ENCODE measurements at places on chromosomes 13 and 19.

DNA sequence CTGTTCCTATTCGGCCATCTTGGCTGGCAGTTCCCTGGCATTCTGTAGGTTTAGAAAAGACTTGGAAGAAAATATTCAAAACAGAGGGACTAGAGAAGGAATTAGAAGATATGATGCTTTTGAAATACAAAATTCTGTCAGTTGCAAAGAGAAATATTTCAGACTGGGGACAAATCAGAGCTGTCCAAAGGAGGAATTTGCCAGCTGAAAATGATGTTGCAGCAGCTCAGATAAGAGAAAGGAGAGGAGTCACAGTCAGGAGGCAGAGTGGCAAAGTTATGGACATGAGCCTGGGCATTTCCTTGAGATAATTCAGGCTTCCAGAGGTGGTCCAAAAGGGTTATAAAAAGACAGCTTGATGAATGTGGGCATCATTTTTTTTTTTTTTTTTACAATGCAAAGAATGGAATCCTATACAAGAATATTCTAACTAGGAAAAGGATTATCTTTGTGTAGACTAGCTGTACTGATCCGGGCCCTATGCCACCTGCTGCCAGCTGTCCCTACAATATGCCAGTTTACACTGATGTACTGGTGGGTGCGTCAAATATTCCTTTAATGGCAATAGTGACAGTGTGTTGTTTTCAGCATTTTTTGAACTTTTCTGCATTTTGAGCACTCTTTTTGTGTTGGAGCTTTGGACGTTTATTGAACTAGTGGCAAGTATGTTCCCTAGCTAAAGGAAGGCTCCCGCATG, 31.8 kb upstream of the CBY2 start:
- no peak for DNase-seq

DNA sequence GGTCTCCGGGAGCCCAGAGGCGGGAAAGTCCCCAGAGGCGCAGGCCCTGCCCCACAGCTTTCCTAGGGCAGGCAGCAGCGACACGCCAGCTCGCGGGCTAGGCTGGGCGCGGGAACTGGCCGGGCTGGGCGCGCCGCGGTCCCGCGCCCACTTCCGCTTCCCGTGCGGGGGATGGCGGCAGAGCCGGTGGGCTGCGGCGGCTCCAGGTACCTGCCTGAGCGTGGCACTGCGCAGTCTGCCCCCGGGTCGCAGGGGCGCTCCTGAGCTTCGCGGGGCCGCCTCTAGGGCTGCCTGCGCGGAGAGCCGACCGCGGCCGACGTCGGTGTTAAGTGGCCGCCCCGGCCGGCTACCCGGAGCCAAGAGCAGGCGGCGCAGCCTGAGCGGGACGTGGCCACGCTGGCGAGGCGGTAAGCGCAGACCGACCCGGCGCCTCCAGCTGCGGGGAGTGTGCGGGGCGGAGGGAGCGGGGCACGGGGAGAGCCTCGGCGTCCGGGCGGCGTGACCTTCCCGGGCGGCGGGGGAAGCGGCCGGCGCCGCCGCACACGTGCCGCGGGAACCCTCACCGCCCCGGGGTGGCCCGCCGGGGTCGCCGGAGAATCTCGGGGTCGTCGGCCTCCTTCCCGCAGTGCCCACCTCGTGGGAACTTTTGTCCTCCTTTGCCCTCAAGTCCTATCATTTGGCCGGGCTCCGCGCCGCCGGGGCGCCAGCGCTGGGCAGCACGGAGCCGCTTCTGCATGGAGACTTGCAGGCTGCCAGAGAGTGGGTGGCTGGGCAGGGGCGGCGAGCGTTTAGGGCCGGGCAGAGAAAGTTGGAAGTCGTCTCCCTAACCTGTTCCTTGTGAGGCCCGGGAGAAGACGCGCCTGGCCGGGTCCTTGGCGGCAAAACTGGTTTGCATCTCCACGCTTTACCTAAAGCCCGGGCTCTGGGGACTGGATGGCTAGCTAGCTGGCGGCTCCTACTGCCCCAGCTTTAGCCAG, 31.4 kb upstream of the MPHOSPH8 start:
- no peak for DNase-seq

- DNase-seq, result no peak
Observed at GRCh38 chr13:35524171-35524570, 47.7 kb upstream of the MAB21L1 start.

DNA sequence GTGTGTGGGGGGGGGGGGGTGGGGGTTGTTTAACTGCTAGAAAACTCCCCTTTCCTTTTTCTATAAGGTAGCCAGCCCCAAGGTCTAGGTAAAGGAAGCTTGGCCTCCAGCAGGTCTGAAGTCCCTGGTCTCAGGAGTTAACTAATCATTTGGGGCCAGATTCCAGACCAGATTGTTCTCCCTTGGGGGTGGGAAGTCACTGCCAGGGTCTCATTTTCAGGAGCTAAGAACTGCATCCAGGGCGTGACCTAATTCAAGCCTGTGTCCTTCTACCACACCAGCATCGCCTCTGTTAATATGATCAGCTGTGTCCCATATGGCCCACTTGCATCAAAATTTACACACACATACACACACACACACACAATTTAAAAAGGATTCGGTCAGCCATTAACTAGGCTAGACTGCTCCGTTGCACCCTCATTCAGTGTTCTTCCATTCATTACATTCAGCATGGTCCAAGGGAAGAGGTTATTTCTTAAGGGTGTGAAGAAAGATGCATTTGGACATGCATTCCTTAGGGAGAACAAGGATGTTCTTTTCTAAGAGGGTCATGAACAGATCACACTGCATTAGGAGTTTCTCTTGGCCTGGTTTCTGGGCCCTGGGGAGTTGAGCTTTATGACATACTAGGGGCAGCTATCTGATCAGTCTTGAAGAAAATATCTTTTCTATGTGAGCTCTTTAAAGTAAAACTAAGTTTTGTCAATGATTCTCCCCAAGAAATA, 91.0 kb downstream of the FGF14 start:
- no peak for DNase-seq

DNA sequence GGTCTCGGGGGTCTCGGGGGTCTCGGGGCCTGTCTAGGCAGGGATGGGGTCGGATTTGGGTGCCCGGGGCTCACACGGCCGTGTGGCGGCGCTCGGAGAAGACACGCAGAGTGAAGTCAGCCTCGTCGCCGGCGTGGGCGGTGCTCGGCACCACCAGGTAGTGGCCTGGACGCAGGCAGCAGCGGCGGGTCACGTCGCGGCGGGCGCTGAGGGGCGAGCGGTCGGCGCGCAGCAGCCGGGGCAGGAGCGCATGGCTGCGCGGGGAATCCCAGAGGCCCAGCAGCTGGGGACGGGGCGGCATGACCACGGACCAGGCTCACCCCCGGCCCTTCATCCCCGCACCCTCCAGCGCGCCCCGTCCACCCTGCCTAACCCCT, 8.2 kb downstream of the CAPN12 start:
- peak; percentile 41 for DNase-seq

GRCh38 chr19:51431124-51431523, 13.7 kb upstream of the SIGLEC10 start:
- DNase-seq, result no peak

DNA sequence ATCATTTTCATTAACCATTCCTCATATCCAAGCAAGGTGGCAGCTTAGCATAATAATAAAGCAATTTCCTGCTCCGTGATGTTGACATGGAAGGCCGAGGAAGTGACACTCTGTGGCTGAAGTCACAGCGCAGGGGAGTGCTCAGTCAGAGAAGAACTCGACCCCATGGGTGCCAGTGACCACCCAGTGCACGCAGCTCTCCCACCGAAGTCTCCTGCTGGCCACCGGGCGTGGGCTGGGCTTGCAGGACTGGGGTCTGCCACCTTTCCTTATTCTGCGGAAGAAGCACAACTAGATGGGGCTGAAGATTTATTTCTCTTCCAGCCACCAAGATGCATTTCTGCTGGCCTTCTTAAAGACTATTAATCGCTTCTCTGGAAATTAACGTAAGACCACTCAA, 132.1 kb upstream of the SPACA7 start:
- no peak for DNase-seq

DNA sequence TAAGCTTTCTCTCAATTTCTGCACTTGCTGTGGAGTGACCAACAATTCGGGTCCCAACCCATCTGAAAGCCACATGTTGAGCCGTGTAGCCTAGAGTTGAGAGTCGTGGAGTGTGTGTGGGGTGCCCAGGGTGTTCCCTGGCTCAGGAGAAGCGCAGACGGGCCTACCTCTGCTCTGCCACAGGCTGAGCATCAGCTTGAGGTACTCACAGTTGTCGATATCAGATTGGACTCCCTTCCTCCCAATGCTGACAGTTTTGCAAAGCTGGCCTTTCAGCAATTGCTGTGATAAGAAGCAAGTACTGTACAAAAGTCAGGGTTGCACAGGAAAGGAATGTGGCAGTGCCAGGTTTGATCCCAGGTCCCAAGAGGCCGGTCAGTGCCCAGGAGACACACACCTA, 133.4 kb upstream of the SPACA7 start:
- no peak for DNase-seq

DNA sequence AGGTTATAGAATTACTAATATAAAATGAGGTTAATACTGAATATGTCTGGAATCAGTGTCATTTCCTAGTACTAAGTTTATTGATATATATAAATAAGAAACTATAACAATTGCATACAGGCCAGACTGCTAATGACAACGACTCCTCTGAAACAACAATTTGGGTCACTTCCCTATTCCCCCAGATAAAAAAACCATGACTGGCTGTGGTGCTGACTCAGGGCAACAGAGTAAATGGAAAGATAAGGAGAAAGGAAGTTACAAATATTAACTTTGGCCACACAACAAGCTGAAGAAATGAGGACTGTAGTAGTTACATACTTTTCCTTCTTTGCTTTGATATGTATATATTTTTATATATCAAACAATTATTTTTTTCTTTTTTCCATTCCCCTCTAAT, 263.7 kb upstream of the PCDH9 start:
- DNase-seq, result no peak

DNA sequence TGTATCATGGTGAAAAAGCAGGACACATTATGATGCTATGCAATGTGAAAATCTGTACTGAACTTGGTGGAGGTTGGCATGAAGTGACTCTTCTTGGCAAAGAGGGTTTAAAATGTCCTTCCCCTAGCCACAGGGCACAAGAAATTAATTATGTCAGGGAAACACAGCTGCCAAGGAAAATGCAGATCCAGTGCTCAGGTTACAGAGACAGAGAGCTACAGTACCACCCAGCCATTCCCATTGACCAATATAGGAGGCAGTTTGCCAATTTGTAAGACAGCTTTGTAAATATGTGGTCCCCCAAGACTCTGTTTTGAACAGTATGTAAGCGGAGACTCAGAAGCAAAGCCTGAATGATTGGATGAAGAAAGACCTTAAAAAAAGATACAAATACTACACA, 69.4 kb upstream of the KLF12 start:
- no peak for DNase-seq

DNA sequence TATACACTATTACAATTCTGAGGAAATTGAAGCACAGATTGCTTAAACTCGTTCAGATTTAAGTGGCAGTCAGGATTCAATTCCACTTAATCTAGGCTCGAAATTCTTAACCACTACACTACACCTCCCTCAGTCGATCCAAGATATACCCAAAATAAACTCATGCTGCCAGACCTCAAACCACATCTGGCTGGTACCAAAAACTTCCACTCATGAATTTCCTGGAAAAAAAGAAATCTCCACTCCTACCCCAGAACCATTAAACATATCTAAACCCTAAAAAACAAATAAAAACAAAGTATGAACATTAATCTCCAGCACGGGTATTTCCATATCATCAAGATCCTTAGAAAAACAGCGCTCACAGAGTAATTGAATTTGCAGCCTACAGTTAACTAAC, 1.1 kb downstream of the ZFP30 start:
- DNase-seq, result no peak

DNA sequence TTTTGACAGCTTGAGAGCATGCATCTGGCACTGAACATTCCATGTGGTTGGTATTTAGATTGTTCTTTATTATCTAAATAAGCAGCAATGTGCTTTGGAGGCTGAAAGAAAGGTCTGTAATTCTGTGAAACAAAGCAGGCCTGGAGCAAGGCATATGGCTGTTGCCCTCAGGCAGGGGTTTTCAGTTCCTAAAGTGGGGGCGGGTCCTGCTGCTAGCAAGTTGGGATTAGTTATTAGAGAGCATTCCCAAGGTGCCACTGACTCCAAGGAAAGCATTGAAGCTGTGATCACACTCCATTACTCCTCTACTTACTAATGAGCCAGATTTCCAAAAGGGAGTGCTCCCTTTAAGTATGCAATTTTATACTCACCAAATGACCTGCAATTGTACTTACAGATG, 432.2 kb downstream of the OLFM4 start:
- no peak for DNase-seq

DNA sequence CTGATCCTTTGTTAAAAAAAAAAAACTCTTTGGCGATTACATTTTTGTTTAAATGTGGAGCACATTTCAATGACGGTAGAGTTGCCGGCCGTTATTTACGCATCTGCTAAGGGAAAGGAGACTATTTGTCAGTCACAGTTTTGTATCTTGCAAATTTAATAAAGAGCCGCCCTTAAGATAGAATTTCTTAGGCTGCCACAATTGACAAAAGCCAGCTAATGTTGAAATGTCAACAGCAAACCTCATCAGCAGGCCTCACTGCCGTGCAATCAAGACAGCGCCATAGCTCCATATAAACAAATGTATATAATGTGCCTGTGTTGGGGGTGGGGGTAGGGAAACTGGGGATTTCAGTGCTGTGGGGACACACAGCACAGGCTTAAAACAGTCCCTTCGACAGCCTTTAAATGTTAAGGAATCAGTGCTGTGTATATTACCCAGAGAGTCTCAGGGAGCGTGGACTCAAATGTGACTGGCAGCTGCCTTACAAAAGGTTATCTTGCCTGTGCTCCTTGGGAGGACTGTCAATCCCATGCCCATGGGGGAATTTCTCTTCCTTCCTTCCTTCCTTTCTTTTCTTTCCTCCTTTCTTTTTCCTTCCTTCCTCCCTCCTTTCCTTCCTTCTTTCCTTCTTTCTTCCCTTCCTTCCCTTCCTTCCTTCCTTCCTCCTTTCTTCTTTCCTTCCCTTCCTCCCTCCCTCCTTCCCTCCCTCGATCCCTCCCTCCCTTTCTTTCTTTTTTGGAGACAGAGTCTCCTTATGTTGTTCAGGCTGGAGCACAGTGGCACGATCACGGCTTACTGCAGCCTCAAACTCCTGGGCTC, 108.0 kb downstream of the URI1 start:
- DNase-seq, result no peak

DNA sequence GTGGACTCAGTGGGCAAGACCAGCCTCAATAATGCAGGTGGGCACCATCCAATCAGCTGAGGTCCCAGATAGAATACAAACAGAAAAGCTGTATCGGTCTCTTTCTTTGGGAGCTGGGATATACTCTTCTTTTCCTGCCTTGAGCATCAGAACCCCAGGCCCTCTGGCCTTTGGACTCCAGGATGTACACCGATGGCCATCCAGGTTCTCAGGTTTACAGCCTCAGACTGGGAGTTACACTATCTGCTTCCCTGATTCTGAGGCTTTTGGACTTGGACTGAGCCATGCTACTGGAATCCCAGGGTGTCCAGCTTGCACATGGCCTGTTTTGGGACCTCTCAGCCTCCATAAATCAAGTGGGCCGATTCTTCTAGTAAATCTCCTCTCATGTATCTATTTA, 27.6 kb upstream of the USP12 start:
- DNase-seq, result no peak

DNA sequence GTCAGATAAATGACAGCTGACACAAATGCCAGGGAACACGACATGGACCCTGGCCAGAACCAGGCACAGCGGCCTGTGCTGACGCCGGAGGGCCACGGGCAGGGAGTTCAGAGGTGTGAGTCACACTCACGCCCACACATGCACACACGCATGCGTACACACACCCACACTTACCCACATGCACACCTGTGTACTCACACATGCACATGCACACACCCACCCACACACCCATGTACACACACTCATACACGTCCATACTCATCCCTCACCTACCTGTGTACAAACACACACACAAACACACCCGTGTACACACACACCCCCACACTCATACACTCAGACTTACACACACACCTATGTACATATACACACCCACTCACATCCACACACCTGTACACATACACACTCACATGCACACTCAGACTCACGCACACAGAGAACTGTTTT, 40.4 kb downstream of the MLLT1 start:
- DNase-seq, result no peak

All from CD4-positive, alpha-beta T cell treated with Interleukin-6 at 100 ng/mL for 8 hours (primary cell).